ENCODE measurements at places on chromosomes 12 and 14.

- no peak for DNase-seq
Observed at GRCh38 chr14:106318700-106319099, 792.3 kb downstream of the TMEM121 start.

DNA sequence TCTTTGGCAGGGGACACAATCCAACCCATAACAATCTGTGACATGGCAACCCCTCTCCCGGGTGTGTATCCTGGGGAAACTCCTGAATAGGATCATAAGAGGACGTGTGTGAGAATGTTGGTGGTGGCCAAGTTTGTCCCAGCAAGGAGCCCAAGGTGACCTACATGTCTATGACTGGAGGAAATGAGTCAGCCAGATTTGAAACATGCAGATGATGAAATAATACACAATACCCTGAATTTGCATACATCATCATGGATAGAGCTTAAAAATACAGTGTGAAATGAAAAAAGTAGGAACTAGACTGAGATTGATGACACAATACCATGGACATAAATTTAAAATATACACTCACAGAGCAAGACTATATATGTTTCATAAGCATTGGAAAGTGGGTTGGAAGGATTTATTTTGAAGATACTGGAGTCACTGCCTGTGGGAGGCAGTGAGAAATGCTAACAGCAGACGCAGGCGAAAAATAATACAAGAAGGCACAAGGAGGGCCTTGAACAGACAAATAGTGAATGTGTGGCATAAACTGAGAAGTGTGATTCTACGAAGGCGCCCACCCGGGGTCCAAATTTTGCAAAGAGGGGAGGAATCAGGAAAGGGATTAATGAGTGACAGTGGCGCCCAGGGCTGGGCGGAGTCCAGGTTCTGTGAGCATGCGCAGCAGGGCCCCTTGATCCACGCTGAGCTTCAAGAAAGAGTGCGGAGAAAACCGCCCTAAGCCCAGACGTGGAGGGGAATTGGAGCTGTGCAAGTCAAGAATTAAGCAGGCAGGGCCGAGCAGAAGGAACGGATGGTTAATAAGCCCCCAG lies 7.0 kb upstream of the MAP1LC3B2 start:
- peak; percentile 86 for DNase-seq

DNA sequence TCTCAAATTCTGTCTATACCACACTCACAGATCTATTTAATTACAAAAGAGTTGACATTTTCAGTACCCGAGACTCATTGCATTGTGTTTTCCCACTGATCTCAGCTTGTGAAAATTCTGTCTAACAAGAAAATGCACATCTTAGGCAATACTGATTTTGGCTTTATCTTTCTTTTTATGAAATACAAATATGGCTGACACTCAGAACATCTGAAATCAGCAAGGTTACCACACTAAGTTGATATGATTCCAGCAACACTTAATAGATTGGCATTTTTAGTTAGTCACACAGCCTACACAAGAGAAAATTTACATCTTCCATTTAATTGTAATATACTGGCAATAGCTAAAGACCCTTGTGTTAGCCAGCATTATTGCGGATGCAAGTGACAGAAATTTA lies 40.3 kb downstream of the PEX5 start:
- no peak for DNase-seq

DNA sequence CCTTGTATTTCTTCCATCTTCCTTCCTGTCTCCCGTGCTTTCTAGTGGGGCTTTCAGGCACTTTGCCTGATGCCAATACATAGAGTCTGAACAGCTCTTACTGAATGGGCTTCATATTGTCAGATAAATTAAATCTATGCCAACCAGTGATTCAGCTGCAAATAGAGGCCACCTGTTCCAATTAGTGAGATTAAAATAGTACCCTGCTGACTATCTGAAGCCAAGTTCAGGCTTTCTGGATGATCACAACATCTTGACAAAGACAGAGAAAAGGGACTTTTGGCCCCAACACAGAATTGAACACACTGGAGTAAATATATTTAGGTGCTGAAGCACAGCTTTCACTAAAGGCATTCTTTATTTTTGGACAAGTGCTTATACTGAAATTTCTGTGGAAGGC lies 11.8 kb downstream of the TMCC3 start:
- DNase-seq = no peak

DNA sequence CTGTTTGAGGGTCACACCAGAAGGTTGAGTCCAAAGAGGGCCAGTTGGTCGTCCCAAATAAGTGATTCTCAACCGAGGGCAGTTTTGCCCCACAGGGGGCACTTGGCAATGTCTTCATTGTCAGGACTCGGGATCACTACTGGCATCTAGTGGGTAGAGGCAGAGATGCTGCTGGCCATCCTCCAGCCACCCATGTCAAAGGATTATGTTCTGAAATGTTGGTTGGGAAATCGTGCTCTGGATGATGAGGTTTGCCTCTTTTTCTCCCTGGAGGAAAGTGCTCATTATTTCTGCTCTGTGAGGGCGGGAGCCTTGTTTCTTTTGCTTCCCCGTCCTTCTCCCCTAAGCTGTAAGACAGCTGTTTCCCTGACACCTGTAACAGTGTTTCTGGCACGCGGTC lies 3.6 kb downstream of the ZNF839 start:
- DNase-seq = peak; percentile 81

GRCh38 chr12:1643905-1644533 lies 15.0 kb downstream of the WNT5B start:
- no peak for DNase-seq

- peak; percentile 76 for DNase-seq
Observed at GRCh38 chr14:60964904-60965303, 16.0 kb downstream of the TRMT5 start.

- DNase-seq = peak; percentile 6
Observed at GRCh38 chr14:70995671-70996070, 88.4 kb downstream of the PCNX1 start.

DNA sequence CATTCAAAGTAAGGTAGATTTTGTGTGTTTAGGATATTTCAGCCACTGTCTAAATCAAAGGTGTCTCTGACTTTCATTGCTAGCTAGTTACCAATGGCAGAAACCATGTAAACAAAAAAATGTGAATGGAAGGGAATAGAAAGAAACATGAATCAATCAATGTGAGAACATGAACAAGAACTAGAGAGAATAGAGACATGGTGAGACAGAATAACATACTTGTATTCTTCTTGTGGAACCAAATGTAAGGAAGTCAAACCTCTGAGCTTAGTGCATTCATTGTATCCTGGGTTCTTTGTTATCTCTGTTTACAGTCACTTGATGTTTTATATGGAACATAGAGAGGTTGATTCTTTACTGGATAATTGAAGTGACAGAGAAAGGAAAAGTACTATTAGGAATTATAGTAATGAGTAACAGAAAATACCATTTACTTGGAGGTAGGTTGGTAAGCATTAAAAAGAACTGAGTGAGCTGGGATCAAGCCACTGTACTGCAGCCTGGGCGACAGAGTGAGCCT lies 2.6 kb upstream of the WNK1 start:
- DNase-seq = no peak

- DNase-seq = no peak
Observed at GRCh38 chr14:93402951-93403350, 27.8 kb upstream of the UNC79 start.

GRCh38 chr14:45070215-45070614 lies 13.7 kb upstream of the PRPF39 start:
- peak; percentile 10 for DNase-seq

DNA sequence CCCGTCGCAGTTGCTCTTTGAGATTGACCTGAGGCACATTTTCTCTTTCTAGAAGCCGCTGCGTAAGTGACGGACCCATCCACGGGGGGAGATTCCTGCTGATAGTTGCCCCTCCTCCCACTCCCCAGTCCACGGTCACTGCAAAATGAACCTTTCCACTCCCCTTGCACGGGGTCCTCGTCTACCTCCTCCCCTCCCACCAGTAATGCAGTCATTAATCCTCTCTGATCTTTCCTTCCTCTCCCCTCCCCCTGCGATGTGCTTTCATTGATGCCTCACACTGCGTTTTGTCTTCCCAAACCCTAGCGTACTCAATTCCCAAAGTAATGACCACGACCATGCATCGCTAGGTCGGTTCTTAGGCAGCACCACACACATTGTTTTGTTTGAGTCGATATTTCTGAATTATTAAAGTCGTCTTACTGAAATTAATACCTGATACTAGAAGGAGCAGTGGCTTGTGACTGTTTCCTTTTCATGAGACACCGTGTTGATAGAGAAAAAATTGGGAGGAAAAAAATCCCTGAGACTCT lies 857 bp downstream of the ETNK1 start:
- DNase-seq = peak; percentile 29

DNA sequence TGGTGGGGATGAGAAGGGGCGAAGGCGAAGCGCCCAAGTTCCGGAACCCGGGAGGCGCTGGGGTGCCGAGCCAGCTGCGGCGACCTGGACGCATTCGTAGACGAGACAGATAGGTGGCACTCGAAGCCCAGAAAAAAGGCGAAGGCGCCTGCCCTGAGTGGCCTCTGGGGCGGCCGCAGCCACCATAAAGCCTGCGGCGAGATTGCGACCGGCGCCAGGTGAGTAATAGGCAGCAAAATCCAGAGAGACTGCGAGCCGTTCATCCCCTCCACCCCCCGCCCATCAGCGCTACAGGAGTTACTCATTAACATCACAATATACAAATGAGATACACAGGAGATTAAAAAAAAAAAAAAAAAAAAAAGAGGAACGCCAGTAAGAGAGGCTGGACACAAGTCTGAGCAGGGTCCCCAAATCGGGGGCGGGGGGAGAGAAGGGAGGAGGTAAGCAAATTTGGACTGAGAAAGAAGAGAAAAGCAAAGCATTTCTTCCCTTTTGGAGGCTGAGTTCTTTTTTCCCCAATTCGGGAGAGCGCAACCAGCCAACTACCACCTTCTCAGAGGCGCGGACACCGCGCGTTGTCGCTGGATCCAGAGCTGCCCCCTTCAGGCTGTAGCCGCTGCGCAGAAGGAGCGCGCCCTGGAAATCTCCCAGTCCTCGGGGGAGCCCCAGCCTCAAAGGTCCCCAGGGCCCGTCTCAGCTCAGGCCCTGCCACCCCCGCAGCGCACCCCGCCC lies 15.7 kb downstream of the TBX3 start:
- DNase-seq = peak; percentile 84

- DNase-seq = peak; percentile 61
Observed at GRCh38 chr12:132771126-132771838, 9.7 kb upstream of the ANKLE2 start.

DNA sequence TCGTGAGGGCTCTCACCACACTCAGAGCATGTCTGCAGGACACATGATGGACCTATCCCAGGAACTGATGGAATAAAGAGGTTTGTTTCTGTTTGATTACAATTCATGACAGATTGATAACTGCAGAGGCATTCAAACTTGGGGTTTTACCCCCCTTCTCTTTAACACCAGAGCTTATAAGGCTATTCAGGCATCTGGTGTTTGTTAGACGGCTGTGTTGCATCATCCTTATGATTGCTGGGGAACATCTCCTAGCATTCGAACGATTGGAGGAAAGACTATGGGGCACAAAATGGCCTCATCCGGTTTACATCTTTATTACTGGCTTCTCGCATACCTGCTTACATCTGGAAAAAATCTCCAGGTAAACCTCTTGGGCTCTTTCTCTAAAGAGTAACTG lies 191.8 kb downstream of the MSRB3 start:
- DNase-seq = no peak

DNA sequence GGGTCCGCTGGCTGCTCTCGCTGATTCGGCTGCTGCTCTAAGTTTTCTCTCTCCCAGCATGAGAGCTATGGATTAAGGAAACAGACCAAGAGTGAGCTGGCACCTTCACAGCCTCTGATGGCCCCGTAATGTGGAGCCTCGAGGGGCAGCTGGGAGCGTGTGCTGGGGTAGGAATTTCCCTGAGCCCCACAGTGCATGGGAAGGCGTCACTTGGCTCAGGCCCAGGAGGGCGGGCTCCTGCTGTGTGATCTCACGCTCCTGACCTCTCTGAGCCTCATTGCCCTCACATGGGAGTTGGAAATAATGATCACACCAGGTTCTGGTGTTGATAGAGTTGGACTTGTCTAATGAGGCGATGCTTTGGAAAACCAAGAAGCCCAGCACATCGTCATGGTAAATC lies 238.6 kb upstream of the CRY1 start:
- DNase-seq = no peak

DNA sequence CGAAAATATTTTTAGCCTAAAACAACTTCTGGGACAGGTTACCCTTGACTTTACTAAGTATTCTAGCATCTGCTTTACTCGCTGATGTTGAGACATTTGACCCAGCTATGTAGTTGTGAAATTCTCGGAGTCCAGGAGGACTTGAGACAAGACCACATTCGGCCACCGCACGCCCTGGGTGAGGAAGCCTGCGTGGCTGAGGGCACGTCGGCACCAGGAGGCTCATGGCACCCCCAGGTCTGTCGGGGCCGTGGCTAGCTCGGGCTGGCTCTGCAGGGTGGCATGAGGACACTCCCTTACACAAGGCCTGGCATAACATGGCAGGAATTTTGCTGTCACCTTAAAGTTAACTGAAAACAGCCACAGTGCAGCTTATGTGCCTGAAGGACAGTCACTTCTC lies 58.1 kb upstream of the MMP17 start:
- DNase-seq = no peak

- DNase-seq = no peak
Observed at GRCh38 chr12:96131230-96131788, 62.9 kb upstream of the ELK3 start.

- peak; percentile 24 for DNase-seq
Observed at GRCh38 chr14:61472801-61473376, 151.5 kb downstream of the PRKCH start.

DNA sequence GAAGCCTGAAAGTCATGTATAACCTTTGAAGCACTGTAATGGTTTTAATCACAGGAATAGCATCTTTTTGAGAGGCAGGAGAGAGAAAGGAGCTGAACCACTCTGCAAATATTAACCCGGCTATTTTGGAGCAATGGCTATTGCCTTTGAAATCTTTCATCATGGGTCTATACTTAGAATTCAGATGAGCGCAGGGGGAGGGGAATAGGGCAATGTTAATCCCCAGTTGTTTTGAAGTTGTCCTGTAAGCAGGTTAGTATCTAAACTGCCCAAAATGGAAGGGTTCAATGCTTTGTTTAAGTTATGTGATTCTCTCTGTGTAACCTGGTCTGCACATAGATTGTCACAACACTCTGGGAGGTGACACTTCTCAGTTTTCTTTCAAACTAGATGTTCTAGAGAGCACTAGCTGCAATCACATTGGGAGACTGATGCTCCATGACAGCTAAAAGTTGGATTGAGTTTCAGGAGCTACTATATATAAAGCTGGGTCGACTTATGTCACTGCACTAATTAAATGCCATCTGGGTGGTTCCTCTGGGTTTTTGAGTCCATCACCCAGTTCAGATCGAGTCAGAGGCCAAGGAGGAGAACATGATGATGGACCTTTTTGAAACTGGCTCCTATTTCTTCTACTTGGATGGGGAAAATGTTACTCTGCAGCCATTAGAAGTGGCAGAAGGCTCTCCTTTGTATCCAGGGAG lies at the start of gene MYF6:
MYF6 (plus strand) TSS at position 509 of the 704 bp plus-strand sequence; CDS start at position 595, 86 bp downstream.
- no peak for DNase-seq
